SK-N-SH (cell line): ENCODE measurements at places on chromosomes 6 and 20. TPM values are rescaled to one million over a fixed set of nuclear protein-coding genes. Genes with fewer than 3 reads are reported as not detected.

DNA sequence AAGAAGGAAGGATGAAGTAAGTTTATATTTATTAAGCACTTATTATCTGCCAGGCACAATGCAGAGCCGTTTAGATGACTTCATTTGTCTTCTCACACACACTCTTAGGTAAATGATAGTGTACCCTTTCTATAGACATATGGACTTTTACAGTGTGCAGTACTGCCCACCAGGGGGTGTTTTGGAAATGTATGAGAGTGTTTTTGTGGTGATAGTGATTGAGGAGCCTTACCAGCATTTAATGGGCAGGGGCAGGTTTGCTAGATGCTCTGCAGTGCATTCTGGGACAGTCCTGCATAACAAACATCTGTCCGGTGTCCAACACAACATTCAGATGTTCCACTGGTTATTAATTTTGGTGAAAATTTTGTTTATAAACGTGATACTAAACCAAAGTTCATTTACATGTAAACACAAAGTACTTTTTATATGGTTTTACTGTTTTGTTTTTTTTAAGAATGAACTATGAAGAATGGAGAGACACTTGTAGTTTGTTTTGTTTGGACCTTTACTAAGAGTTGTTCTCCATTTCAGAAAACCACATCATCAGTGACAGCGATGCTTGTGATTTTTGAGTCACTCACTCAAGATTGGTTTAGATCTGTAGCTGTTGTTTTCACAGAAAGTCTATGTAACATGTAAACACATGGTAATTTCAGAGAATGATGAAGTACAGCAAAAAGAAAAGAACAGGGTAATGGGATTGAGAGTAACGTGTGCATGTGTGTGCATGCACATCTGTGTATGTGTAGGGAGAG is 19.9 kb downstream of the KCNS1 start:
- no peak overlapping the region for H3K27ac ChIP-seq
- H3K4me1 ChIP-seq: no peaks in the 10 kb centered on the region
- H3K4me3 ChIP-seq: no peak overlapping the region
- H3K27me3 ChIP-seq: no peaks in the 10 kb centered on the region

GRCh38 chr6:169450097-169450496 is 196.5 kb upstream of the THBS2 start:
- H3K36me3 ChIP-seq: no peaks in the 10 kb centered on the region
- no peak overlapping the region for H3K27ac ChIP-seq
- no peak for DNase-seq
- no peaks in the 10 kb centered on the region for H3K4me1 ChIP-seq

Gene GGTLC1
- polyA plus RNA-seq: not detected in 2 replicates

DNA sequence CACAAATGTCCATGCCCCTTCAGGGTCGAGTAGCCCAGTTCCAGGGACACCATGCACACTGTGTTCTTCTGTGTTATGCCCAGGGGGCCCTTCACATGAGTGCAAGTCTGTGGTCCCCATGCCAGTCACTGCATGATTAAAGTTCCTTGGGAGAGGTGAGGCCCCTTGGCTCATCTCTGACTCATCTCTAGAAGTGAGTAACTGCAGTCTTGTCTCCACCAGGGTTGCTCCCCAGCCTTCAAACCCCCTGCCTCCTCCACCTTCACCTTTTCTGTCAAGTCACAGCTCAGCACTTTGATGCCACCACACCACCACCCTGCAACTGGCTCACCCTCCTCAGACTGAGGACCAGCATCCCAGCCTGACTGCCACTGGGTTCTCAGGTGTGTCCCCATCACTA is 161.7 kb downstream of the UNC5CL start:
- no peaks in the 10 kb centered on the region for H3K36me3 ChIP-seq
- no peak for DNase-seq
- H3K4me3 ChIP-seq: no peak overlapping the region
- H3K27me3 ChIP-seq: no peaks in the 10 kb centered on the region; the same call in 1 of the 2 replicates
- H3K27ac ChIP-seq: no peak overlapping the region
- H3K4me1 ChIP-seq: no peaks in the 10 kb centered on the region

Gene PDE7B
- polyA plus RNA-seq: 1.9 and 2.2 TPM in 2 replicates
